ENCODE measurements at places on chromosomes 7 and 10.

- no peak for DNase-seq
Observed at GRCh38 chr7:111363099-111363498, 199.2 kb downstream of the IMMP2L start.

GRCh38 chr10:123101872-123102271 is 33.9 kb upstream of the HMX3 start:
- DNase-seq = no peak

DNA sequence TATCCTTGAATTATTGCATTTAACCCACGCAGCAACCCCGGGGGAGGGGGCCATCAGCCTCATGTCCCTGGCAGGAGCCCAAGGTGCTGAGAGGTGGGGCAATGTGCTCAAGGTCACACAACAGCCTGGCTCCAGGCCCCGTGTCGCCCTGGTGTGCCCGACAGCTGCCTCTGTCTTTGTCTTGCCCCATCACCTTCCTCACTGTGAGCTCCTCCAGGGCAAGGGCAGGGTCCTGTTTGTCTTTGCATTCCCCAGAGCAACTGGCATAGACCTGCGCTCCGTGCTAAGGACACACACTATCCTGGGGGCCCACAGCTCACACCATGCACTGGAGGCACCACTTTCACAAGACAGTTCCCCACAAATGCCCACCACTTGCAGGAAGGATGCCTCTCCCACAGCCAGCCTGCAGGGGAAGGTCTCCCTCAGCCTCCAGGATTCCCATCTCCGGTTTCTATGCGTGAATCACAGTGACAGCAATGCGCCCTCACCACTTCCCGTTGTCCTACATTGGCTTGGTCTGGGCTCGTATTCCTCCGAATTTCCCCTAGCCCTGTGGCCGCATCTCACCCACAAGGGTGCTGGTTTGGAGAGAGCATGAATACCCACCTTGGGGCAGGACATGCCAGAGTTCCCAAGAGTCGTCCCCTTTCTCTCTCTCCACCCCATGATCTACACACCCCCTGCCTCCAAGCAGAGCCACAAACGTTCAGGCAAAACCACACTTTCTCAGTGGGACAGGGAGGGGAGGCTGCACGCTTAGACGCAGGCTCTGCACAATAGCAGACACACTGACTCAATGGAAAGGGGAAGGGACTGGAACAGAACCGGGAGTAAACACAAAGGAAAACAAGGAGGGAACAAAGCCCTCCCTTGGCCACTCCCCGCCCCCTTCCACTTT is 10.3 kb downstream of the ITPRIP start:
- DNase-seq = peak; percentile 37

GRCh38 chr10:5449823-5450222 is 37.5 kb downstream of the NET1 start:
- DNase-seq = no peak

DNA sequence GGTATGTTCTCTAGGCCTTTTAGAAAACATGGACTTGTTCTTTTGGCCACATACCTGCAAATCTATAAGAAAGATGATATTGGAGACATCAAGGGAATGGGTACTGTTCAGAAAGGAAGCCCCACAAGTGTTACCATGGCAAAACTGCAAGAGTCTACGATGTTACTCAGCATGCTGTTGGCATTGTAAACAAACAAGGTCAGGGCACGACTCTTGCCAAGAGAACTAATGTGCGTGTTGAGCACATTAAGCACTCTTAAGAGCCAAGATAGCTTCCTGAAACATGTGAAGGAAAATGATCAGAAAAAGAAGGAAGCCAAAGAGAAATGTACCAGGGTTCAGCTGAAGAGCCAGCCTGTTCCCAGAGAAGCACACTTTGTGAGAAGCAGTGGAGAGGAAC is 37.1 kb downstream of the SDK1 start:
- DNase-seq = no peak

- DNase-seq = no peak
Observed at GRCh38 chr7:90596671-90597562, 796 bp downstream of the CDK14 start.

DNA sequence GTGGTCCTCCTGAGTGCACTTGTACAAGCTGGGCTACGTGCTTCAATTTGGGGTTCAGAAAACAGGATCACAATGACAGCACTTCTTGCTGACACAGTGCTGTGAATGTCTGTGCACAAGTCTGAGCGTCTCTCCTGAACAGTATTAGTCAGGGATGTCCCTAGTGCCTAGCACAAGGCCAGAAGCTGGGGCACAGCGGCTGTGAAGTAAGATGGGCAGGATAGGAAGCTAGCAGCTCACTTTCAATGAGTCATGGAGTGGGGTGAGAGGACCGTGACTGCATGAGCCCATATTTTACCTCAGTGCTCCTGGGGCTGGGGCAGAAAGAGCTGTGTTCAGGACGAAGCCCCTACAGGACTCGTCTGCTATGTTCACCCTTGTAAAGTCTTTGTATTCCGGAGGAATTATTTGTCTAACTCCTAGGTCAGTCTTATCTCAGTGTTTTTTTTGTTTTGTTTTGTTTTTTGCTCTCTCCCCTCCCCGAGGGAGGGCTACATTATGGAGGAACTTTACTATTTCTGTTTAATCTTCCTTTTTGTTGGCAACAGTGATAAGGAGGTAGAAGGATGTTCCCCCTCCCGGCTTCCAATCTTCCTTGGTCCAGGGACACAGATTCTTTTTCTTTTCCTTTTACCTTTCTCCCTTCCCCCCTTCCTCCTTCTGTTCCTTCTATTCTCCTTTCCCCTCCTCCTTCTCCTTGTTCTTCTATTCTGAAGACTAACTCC is 2.8 kb upstream of the LRMDA start:
- no peak for DNase-seq

DNA sequence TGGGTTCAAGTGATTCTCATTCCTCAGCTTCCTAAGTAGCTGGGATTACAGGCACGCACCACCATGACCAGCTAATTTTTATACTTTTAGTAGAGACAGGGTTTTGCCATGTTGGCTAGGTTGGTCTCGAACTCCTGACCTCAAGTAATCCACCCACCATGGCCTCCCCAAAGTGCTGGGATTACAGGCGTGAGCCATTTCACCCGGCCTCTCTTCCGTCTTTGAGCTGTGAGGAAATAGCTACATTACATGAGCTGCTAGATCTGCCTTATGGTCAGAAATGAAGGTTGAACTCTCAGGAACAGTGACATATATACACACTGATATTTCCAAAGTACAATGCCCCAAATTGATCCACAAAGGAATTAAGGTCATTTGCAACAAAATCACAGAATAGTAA is 2.4 kb downstream of the BLVRA start:
- DNase-seq = no peak

- no peak for DNase-seq
Observed at GRCh38 chr7:26959290-26959689, 94.9 kb upstream of the SKAP2 start.

DNA sequence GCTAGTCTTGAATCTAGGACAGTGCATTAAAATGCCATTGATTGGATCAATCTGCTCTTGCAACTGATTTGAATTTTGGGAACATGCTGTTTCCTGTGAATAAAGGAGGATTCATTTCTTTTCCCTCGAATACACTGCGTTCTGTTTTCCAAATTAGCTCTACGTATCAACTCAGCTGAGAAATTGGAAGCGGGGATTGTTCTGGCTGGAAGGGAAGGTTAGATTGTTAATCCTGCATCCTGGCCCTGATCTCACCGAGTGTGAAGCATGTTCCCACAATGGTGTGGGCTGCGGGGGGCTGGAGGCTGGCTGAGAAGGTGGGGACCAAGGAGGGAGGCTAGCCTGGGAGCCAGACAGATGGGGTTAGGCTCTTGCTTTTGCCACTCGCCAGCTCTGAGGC is 17.6 kb downstream of the HTRA1 start:
- no peak for DNase-seq

DNA sequence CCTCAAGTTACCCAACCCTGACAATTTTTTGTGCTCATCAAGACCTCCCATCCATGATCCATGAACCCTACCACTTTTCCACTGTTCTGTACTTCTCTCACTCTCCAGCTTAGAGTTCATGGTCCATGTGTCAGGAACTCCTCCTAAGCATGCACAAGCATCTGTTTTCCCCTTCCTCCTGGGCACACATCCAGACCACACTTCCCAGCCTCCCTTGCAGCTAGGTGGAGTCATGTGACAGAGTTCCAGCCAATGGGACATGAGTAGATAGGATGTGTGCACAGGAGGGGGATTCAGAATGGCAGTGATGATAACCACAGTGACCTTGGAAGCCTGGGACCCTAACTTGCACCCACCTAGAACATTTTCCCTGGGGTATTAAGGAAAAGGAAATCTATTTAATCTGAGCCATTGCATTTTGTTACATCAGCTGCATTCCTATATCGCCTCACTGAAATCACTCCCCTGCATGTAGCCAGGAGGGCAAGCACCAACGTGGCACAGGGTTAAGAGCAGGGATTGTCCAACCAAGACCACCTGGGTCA is 9.6 kb upstream of the FRMPD2 start:
- no peak for DNase-seq

GRCh38 chr7:143407287-143408251 is 1.1 kb downstream of the EPHA1 start:
- DNase-seq = peak; percentile 59

- DNase-seq = no peak
Observed at GRCh38 chr7:32569388-32570289, 74.3 kb downstream of the AVL9 start.

DNA sequence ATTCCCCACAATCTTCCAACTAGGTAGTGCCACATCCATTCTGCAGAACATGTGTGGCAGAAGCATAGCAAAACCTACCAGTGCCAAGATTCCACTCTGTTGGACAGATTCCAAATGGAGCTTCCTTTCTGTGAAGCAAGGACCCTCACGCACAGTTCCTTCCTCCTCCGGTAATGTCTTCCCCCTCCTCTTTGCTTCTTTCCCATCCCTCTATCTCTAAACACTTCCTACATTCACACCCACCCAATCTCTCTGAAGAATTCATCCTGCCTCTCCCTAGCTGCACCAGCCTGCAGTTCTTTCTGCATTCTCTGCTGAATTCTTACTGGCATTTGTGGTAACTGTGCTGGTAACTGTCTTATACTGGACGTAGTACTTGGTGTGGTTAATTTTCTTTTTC is 124.9 kb downstream of the RNLS start:
- DNase-seq = no peak

- no peak for DNase-seq
Observed at GRCh38 chr10:23558361-23558799, 119.5 kb downstream of the OTUD1 start.

DNA sequence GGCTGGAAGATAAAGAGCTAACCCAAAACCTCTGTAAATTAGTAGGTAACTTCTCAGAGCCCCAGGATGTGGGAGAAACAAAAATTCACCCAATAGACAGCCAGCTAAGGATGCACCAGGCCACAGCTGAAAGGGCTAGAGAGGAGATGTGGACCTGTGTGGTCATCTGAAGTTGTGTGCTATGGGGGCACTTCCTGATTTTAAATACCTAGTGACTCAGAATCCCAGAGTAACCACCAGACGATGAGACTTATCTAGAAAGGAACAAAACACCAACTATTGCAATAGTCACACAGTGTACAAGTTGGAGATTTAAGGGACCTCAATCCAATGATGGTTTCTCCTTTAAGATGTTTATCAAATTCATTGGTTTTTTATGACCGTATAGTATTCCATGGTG is 408.3 kb upstream of the ANKRD30A start:
- DNase-seq = no peak

DNA sequence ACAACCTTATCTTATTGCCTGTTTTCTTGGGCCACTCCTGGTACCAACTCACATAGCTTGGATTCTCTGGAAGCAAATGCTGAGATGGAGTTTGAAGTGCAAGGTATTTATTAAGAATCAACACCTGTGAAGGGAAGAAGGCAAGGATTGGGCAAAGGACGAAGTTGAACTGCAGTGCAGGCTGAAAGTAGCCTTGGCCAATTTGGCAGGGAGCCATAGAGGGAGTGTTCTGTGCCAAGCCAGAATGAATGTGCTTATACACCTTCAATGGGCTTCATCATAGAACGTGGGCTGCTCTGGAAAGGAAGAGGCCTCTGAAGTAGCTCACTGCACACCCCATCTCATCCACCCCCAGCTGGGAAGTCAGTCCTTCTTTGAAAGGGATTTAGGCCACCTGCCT is 79.8 kb upstream of the IFRD1 start:
- DNase-seq = no peak

DNA sequence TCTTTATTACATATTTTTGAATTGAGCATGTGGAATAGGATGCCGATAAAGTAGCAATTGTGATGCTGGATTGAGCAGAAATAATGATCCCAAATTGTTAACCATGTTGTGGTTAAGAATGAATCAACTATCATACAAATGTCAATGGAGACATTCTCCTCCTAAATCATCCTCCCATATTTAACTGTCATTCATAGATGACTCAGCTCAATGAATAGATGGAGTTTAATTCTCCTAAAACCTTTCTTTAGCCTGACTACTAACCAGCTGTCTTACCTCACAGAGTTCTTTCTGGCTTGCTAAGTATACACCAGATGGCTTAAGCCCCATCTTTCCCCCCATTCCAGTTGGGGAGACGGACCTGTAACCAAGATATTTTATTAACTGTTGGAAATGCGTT is 23.4 kb upstream of the NPS start:
- DNase-seq = no peak

- peak; percentile 1 for DNase-seq
Observed at GRCh38 chr10:131697476-131698128, 203.2 kb upstream of the PPP2R2D start.

DNA sequence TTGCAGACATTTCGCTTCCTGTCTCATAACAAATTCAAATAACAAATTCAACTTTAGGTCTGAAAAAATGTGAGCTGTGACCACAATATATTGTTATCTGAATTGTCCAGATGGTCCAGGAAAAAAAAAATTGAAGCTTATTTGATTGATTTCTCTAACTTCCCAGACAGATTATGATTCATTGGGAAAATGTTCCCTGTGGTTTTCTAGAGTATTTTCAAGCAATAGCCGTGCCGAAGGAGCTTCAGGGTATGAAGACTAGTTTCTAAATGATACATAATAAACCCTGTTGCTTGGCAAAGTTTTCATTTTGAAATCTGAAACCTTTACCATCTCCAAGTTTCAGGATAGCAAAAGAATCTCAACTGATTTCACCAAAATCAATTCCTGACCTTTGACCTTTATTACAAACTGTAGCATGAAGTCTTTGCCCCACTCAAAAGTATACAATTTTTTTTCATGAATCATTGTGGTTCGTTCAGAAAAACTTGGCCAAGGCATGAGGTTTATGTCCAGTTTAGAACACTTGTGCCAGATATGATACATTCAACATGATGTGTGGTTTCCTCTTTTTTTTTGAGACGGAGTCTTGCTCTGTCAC is 109.9 kb downstream of the JCAD start:
- no peak for DNase-seq

DNA sequence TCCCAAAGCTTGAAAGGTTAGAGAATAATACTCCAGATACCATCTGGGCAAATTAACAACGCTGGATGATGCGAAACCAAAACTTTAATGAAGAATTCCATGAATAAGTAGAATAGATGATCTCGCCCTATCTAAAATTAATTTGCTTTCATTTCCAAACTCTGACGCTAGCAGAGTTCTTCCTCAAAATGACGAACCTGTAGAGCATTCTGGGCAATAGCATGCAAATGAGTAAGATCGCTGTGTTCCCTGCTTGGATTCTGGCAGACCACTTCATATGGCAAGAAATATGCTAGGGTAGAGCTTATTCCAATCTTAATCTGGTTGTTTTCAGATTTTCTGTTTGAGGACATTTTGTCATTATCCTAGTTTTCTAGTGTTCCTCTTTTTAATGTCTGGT is 36.1 kb upstream of the SMNDC1 start:
- DNase-seq = no peak
